ENCODE measurements at places on chromosomes 5 and 9.

- H3K36me3 ChIP-seq = peaks cover 7% of the 10 kb centered on the region
- no peak for DNase-seq
- no peaks in the 10 kb centered on the region for H3K27me3 ChIP-seq
- no peak overlapping the region for H3K27ac ChIP-seq
- no peak overlapping the region for H3K4me3 ChIP-seq
Observed at GRCh38 chr9:98226516-98226915, 28.9 kb downstream of the TBC1D2 start.

DNA sequence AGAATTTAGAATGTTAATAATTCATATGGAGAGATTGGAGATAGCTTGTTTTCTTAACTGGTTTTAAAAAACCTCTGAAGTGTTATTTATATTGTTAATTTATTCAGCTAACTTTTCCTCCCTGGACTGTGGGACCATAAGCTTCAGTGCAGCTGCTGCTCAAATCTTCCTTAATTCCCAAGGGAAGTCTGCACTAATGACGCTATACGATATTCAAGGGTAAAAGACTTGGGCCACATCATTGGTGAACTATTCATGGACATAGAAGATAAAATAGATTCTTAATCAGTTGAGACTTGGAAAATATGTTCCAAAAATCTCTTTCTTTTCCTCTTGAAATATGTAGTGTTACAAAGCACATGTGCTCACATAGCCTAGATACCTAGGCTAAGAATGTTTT is 31.1 kb upstream of the GAS1 start:
- no peaks in the 10 kb centered on the region for H3K36me3 ChIP-seq
- no peaks in the 10 kb centered on the region for H3K27me3 ChIP-seq
- H3K27ac ChIP-seq = no peak overlapping the region
- no peak overlapping the region for H3K4me3 ChIP-seq

DNA sequence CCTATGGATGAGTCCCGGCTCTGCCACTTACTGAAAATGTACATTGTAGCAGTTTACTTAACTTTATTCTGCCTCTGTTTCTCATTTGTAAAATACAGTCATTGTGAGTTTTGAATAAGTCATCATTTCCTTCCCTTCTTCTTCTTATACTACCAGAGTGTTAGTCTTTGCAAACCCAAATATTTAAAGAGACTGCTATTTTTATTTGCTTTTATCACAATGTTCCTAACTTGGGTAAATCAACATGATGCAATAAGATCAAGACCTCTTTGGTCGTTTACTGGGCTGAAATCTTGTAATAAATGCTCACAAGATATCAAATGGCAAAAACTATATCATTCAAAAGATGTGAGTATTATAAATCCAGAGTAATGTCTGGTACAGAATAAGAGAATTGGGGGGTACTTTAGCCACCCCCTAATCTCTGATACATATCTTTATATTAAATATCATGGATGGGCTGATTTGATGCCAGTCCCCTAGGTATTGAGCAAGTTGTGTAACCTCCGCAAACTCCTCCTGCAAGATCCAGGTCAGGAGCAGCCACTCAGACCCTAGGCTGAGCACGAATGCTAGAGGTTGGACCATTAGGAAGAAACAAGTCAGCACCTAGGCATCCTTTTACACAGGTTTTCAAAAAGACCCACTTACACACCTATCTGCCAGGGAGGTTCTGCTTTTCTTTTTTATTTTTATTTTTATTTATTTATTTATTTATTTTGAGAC is 13.3 kb upstream of the GLDC start:
- no peaks in the 10 kb centered on the region for H3K36me3 ChIP-seq

DNA sequence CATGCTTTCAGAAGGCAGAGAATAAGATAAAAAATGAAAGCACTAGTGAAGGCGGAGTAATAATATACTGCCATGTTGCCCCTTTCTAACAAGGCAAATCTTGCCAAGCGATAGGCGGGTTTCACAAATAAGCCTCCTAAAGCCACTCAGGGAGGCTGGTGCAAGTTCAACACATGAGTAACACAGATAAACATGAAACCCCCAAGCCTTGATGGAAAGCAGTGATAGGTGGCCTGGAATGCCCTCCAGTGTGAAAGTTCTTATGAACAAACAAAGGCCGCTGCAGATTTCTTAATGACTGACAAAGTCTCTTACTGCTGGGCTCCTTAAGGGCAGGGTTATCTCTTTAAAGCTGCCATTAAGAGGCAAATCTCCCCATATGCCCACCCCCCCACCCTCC is 154.7 kb downstream of the ZDHHC21 start:
- no peak overlapping the region for H3K4me3 ChIP-seq
- H3K27me3 ChIP-seq = no peaks in the 10 kb centered on the region
- H3K27ac ChIP-seq = peak overlapping the region; percentile 7
- peak; percentile 87 for DNase-seq

- H3K36me3 ChIP-seq = no peaks in the 10 kb centered on the region
- peaks cover 16% of the 10 kb centered on the region for H3K4me1 ChIP-seq
- H3K27ac ChIP-seq = no peak overlapping the region
- H3K4me3 ChIP-seq = no peak overlapping the region
- DNase-seq = no peak
Observed at GRCh38 chr5:169805527-169805934, 168.5 kb downstream of the DOCK2 start.

DNA sequence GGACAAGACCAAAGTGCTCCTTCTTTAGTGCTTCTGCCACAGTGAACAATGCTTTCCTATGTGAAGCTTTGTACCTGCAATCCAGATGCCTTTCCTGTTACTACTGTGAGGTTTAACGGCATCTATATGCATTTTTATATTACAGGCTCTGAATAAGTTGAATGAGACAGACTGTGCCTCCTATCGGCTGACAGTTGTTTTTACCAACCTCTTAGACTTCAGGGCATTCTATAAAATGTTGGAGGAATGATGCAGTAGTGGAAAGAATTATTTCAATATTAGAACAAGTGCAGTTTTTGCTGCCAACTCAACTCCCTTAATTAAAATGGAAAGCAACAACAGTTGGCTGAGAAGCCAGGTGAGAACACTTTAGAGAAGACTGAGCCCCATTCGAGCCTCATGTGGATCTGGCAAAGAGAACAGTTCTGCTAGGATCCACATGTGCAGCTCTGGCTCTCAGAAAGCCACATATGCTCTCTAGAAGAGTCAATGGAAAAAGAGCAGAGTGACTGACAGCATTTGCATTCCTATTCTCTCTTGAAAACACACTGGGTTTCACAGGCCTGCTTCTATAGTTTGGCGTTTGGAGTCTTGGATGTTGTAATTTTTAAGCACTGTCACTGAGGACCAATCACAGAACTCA is 147.5 kb downstream of the LURAP1L start:
- H3K36me3 ChIP-seq = no peaks in the 10 kb centered on the region
- H3K4me1 ChIP-seq = no peaks in the 10 kb centered on the region
- no peaks in the 10 kb centered on the region for H3K27me3 ChIP-seq
- no peak for DNase-seq
- H3K27ac ChIP-seq = no peak overlapping the region

GRCh38 chr5:31232273-31232888 is 38.9 kb downstream of the CDH6 start:
- no peaks in the 10 kb centered on the region for H3K4me1 ChIP-seq
- no peak overlapping the region for H3K4me3 ChIP-seq
- DNase-seq = peak; percentile 78
- H3K27ac ChIP-seq = no peak overlapping the region

- no peak overlapping the region for H3K4me3 ChIP-seq
- no peaks in the 10 kb centered on the region for H3K27me3 ChIP-seq
- H3K27ac ChIP-seq = no peak overlapping the region
- no peak for DNase-seq
Observed at GRCh38 chr9:18060269-18060934, 413.6 kb upstream of the ADAMTSL1 start.

DNA sequence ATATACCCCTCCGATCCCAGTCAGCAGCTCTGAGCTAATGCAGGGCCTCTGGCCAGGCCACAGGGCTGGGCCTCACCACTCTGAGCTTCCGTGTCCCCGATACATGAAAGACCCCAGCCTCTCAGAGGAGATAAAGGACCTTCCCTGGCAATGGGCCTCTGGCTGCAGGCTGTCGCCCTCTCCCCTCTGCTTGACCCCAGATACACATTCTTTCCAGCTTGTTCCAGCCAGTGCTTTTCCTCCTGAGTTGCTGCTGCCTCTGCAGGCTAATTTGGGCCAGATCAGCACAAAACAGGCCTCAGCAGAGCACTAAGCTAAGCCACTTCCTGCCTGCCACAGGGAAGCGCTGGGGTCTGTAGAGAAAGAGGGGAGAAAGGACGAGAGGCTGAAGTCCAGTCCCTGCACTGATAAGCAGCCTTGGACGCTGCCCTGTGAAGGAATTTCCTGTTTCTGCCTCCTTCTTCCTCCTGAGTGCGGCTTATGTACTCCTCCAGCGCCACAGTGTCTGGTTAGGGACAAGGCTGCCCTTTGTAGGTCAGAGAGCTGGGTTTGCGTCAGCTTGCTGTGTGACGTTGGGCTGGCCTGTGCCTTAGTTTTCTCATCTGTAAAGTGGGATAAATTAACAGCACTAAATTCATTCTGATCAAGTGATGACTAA is 73.0 kb upstream of the IL17B start:
- no peaks in the 10 kb centered on the region for H3K27me3 ChIP-seq
- DNase-seq = peak; percentile 95
- H3K27ac ChIP-seq = peak overlapping the region; percentile 13
- no peaks in the 10 kb centered on the region for H3K36me3 ChIP-seq
- H3K4me1 ChIP-seq = no peaks in the 10 kb centered on the region
- no peak overlapping the region for H3K4me3 ChIP-seq

GRCh38 chr5:65828022-65828896 is 98.1 kb upstream of the ERBIN start:
- H3K4me3 ChIP-seq = no peak overlapping the region
- peaks cover 2% of the 10 kb centered on the region for H3K4me1 ChIP-seq
- H3K36me3 ChIP-seq = no peaks in the 10 kb centered on the region
- no peak for DNase-seq
- no peaks in the 10 kb centered on the region for H3K27me3 ChIP-seq
- H3K27ac ChIP-seq = no peak overlapping the region

GRCh38 chr5:159017786-159018185 is 81.9 kb downstream of the EBF1 start:
- DNase-seq = peak; percentile 37
- H3K27ac ChIP-seq = no peak overlapping the region
- H3K36me3 ChIP-seq = no peaks in the 10 kb centered on the region
- no peak overlapping the region for H3K4me3 ChIP-seq
- no peaks in the 10 kb centered on the region for H3K27me3 ChIP-seq
- H3K4me1 ChIP-seq = no peaks in the 10 kb centered on the region

DNA sequence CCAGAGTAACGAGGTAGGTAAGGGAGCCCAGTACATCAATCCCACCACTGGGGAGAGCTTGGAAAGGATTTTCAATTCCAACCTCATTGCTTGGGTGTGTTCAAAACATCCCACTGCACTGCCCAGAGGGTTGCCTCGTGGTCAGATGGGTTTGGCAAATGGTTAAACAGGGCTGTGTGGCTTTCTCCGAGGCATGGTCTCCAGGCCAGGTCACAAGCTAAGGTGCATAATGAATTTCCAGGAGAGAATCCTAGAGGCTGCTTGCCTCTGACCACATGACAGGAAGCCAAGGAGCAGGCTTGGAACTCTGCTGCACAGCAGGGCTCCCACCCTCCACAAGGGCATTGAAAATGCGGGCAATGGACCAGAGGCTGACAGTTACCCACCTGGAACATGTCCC is 51.6 kb downstream of the DAP start:
- no peaks in the 10 kb centered on the region for H3K27me3 ChIP-seq
- DNase-seq = no peak
- no peak overlapping the region for H3K27ac ChIP-seq
- peaks cover 7% of the 10 kb centered on the region for H3K4me1 ChIP-seq

GRCh38 chr5:54905942-54906537 is 79.4 kb downstream of the ESM1 start:
- peaks cover 10% of the 10 kb centered on the region for H3K4me1 ChIP-seq
- H3K27ac ChIP-seq = no peak overlapping the region
- peak; percentile 69 for DNase-seq
- H3K36me3 ChIP-seq = no peaks in the 10 kb centered on the region
- no peak overlapping the region for H3K4me3 ChIP-seq

DNA sequence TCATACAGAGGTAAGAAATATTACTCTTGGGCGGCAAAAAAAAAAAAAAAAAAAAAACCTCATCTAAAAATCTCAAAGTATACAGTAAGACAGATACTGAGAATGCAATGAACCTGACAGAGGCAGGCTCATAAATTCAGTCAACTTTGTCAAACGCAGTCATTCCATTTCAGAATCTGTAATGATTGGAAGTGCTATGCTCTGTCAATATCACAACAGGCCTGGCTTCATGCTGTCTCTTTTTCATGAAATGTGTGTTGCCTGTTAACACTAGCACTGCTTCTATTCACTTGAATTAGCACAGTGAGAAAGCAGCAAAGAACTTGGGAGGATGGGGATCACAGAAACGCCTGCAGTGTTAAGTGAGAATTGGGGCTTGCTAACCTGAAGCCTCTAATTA is 200.3 kb upstream of the EFNA5 start:
- H3K27ac ChIP-seq = no peak overlapping the region
- H3K36me3 ChIP-seq = no peaks in the 10 kb centered on the region
- H3K27me3 ChIP-seq = no peaks in the 10 kb centered on the region

DNA sequence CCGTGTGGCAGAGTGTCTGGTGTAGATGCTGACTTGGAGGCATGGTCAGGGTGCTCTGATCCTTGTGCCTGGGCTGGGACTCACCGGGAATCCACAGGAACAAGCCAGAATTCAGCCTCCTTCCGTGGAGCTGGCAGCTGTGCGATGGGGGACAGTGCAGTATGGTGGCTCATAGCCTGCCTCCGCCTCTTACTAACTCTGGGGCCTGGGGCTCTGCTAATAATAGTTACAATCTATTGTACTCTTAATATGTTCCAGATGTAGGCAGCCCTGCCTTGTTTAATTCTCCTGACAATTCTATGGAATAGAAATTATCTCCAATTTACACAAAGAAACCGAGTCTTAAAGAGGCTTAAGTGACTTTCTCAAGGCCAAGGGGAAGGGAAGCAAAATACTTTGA is 77.6 kb downstream of the PCDH1 start:
- no peaks in the 10 kb centered on the region for H3K27me3 ChIP-seq
- H3K27ac ChIP-seq = no peak overlapping the region
- no peak overlapping the region for H3K4me3 ChIP-seq
- no peaks in the 10 kb centered on the region for H3K4me1 ChIP-seq
- no peak for DNase-seq

DNA sequence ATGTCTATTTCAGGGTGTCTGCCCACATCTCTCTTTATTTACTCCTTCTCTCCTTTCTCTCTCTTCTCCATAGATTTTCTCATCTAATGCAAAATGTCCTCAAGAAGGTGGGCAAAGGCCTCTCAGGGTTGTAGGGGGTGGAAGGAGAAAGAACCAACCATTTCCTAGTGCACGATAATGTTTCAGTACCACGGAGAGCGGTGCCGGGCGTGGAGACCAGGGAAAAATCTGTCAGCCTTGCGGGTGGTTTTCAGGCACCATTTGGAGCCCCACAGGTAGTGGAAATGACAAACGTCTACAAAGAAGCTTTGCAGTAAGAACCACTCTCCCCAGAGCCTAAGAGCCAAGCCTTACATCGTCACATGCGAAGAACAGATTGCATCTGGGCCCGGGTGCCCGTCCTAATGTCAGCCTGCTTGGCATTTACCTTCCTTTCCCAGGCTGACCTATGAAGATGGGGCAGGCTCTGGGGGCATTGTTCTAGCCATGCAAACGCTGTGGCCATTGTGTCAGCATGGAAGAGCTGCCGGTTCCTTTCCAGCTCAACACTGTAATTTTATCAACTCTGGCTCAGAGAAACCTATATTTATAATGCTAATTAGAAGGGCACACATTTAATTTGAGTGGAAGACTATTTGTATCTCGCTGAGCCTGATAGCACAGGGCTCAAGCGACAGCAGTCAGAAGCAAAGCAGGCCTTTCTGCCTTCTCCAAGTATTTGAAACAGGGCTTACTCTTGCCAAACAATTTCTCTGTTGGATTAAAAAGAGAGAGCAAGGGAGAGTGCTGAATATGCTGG is 430.1 kb upstream of the WWC1 start:
- no peaks in the 10 kb centered on the region for H3K27me3 ChIP-seq
- H3K4me3 ChIP-seq = no peak overlapping the region
- peak; percentile 66 for DNase-seq
- no peaks in the 10 kb centered on the region for H3K4me1 ChIP-seq
- no peak overlapping the region for H3K27ac ChIP-seq
